ENCODE measurements at places on chromosomes 5 and 9. TPM values are rescaled to one million over a fixed set of nuclear protein-coding genes. Genes with fewer than 3 reads are reported as not detected.

GRCh38 chr9:12956805-12957204 is 182.0 kb downstream of the LURAP1L start:
- H3K4me3 ChIP-seq, result no peak overlapping the region
- no peaks in the 10 kb centered on the region for H3K27me3 ChIP-seq
- H3K27ac ChIP-seq, result no peak overlapping the region
- H3K4me1 ChIP-seq, result no peaks in the 10 kb centered on the region
- no peak for DNase-seq
- H3K36me3 ChIP-seq, result no peaks in the 10 kb centered on the region

GPR150 gene
- total RNA-seq, result 6.0 TPM

CLK4 gene
- 49.0 TPM for total RNA-seq

- H3K27ac ChIP-seq, result no peak overlapping the region
- no peak overlapping the region for H3K4me3 ChIP-seq
- H3K4me1 ChIP-seq, result no peaks in the 10 kb centered on the region
- no peaks in the 10 kb centered on the region for H3K36me3 ChIP-seq
- no peak for DNase-seq
- no peaks in the 10 kb centered on the region for H3K27me3 ChIP-seq
These were observed 465.9 kb downstream of the CDH9 start for GRCh38 chr5:26572480-26572879.

DNA sequence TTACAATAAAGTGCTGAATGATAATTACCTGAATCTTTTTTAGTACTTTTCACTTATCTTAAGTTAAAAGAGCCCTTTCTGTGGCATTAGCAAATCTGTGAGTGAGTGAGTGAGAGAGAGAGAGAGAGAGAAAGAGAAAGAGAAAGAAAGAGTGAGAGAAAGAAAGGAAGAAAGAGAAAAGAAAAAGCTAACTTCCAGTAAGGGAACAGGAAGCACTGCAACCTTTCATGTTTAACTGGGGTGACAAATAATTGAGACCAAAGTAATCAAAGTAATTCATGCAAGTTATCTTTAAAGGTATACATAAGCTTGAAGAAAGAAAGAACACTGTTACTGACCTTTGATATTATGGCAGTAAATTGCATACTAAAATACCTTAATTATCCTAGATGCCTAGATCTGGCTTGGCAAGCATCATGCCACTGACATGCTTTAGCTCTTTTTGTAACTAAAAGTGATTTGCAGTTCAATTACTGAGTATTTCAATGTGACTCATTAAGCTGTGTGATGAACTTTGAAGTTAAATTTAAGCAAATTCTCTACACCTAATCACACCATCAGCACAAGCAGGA is 21.7 kb downstream of the FEM1C start:
- H3K4me1 ChIP-seq, result peaks cover 35% of the 10 kb centered on the region
- H3K4me3 ChIP-seq, result no peak overlapping the region
- no peaks in the 10 kb centered on the region for H3K27me3 ChIP-seq
- H3K27ac ChIP-seq, result no peak overlapping the region
- no peak for DNase-seq

GRCh38 chr5:110354311-110354710 is 372.2 kb downstream of the TMEM232 start:
- no peak overlapping the region for H3K4me3 ChIP-seq
- H3K27me3 ChIP-seq, result no peaks in the 10 kb centered on the region
- peaks cover 14% of the 10 kb centered on the region for H3K4me1 ChIP-seq

CFAP90 gene
- total RNA-seq, result 10.2 TPM

- no peaks in the 10 kb centered on the region for H3K27me3 ChIP-seq
- H3K4me3 ChIP-seq, result no peak overlapping the region
- no peak for DNase-seq
- no peaks in the 10 kb centered on the region for H3K36me3 ChIP-seq
These were observed 368 bp downstream of the SH3TC2 start for GRCh38 chr5:149062371-149063016.

DNA sequence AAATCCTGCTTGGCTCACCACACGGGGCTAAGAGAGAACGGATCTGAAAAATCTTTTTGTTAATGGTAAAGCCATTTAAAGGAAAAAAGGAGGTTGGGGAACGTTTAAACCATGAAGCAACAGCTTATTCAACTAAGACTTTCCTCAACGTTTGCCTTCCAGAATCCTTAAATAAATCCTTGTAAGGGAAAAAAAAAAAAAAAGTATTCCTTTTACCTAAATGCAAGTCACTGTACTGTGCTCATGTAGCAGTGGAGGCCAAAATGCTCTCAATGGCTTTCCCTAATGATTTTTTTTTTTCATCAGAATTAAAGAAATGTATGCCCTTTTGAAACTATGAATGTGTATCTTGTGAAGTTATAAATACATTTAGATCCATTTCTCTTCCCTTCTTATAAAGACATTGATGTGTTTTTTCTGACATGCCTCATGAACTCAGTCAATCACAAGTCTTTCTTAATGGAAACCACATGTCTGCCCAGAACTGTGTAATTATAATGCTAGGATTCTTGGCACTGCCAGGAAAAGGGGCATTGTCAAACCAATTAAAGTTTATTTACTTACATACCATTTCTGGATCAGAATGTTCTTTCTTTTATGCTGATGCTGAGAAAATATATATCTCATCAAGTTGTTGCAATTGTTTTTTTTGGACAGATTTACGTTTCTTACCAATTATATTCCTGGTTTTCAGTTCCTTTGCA is 107.5 kb downstream of the EBF1 start:
- no peak for DNase-seq
- H3K4me3 ChIP-seq, result no peak overlapping the region
- no peak overlapping the region for H3K27ac ChIP-seq
- H3K27me3 ChIP-seq, result no peaks in the 10 kb centered on the region

- no peak overlapping the region for H3K27ac ChIP-seq
- H3K27me3 ChIP-seq, result no peaks in the 10 kb centered on the region
- DNase-seq, result no peak
- no peak overlapping the region for H3K4me3 ChIP-seq
These were observed 3.2 kb downstream of the FAT2 start for GRCh38 chr5:151587796-151588555.

KIF24 gene
- 0.26 TPM for total RNA-seq

- DNase-seq, result no peak
- H3K4me3 ChIP-seq, result no peak overlapping the region
- H3K36me3 ChIP-seq, result no peaks in the 10 kb centered on the region
- H3K4me1 ChIP-seq, result no peaks in the 10 kb centered on the region
- H3K27me3 ChIP-seq, result no peaks in the 10 kb centered on the region
These were observed 45.7 kb upstream of the ADRB2 start for GRCh38 chr5:148780711-148781110.
